ENCODE measurements at places on chromosomes 3 and 15.

DNA sequence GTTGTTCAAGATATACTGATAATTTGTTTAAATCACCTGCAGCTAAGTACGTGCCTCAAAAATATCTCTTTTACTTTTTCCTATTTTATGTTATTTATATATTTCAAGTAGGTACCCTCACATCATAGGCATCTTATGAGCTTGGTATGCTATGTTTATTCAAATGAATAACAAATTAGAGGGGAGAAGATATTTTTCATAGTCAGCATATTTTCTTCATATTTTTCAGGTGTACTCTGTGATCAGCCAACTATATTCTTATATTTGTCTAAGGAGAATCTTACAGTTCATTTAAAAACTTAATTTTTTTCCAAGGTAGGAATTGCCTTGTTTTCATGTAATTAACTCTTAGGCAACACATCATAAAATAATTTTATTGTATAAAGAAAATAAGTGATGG lies 421.1 kb upstream of the GRM7 start:
- no peak for DNase-seq

GRCh38 chr3:63872135-63872924 lies 8.7 kb downstream of the ATXN7 start:
- no peak for DNase-seq

- no peak for DNase-seq
These were observed 66.4 kb downstream of the LMCD1 start for GRCh38 chr3:8567784-8568575.

DNA sequence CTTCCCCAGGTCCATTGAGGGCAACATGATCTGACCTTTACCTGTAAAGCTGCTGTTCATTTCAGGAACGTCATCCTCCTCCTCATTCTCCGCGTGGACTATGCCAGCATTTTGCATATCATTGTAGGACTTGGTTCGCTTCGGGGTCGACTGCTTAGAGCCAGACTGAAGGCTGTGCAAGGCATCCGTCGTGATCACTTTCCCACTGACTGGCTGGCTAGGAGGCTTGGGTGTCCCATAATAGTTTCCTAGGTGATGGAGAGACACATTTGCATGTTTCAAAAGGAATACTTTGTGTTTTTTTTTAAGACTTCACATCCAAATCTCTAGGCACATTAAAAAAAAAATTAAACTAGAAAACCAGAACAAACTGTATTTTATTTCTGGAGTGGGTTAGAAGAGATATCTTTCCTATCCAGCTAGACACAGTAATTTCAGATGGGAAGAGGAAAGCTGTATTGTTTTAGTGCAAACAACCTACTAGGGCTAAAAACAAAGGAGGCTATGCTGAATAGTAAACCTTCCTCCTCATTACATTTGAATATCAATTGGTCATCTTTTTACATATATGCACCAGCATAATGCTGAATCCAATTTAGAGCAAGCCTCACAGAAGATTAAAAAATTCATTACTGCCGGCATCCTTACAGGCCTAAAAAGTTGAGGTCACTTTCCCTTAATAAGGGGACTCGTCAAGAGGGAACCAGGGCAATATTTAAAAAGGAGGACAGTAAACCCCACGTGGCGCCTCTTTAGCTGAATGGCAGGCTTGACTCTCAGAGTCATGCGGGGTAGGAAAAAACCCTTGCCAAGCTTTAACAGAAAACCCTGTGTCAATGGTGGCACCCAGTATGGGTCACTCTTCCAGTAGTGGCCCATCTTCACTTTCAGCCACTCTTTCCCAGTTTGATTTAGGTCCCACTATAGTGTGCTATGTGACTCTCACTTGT lies 559.9 kb downstream of the MAGI1 start:
- no peak for DNase-seq

DNA sequence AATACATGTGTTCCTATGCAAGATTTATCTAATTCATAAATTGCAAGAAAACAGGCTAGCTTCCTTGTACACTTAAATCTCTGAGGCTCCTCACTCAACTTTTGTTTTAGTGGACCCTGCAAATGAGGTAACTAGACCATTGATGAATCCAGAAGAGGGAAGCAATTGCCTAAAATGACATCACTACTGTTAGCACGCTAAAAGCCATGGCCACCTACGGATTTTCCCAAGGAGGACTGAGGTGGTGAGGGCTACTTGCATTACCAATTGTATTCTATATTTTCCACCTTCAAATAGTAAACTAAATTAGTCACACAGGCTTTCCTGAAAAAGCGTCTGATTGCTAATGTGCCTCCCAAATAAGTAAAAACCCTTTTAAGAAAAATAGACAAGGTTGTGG lies 140.7 kb downstream of the GADL1 start:
- no peak for DNase-seq

DNA sequence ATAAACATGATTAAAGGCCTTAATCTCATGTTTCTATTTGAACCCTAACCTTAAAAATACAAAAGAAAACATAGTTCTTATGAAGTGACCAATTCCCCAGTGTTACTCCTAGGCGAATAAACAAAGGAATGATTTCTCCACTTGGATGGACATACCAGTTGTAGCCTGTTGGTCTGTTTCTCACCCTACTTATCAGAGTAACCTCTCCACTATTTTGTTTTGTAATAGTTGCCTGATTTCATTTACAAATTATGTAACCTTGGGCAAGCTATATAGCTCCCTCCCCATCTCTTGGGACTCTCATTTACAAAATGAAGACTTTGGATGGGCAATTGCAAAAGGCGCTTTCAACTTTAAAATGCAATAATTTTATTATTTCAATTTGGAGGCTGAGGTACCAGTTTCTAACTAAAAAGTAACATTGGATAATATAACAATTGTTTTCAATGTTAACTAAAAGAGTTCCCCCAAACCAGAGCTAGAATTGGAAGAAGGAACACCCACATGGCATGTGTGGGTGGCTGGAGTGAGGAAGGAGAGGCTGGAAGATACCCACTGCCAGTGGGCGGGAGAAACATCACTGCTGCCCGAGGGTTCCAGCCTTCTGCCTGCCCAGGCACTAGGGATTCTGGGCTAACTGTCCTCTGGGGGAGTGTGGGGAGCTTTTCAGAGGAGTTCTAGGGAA lies 74.2 kb downstream of the RFTN1 start:
- no peak for DNase-seq

DNA sequence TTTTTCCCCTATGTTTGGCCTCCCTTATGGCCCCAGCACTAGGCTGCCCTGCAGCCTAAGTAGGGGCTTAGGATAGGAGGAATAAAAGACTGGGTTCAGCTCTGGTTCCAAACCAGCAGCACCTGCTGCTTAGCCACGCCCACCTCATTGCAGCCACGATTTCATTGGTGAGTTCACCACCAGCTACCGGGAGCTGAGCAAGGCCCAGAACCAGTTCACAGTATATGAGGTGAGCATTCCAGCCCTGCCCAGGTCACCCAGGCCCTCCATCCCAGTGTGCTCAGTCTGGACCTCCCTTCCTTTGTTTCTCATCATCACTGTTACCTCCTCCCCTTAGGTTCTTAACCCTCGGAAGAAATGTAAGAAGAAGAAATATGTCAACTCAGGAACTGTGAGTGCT lies 11.5 kb downstream of the CPNE9 start:
- DNase-seq: no peak

DNA sequence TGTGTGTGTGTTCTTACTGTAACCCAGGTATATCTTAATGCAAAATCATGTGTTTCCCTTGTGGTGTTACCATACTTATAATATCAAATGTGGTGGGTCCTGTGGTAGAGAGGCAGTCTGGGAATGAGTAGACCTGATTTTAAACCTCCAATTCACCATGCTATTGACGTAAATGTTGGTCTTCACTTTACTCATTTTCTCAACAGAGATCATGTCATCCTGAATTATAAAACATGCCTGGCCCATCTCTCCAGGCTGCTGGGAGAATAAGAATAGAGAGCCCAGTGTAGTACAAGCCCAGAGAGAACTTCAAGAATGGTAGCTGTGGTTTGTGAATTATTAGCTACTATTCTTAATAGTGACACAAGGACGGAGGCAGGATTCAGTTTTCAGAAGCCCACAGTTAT lies 88.1 kb downstream of the MBNL1 start:
- DNase-seq: no peak
